Activated CD4-positive, alpha-beta memory T cell treated with anti-CD3 and anti-CD28 coated beads, Interleukin-2, amount 10 ng/mL, durations not matched to agents 7 days and 5 days (primary cell): ENCODE measurements at places on chromosomes 16 and 17. TPM values are rescaled to one million over a fixed set of nuclear protein-coding genes. Genes with fewer than 3 reads are reported as not detected.

Gene MRPL58
- 45.4 TPM for total RNA-seq

DNA sequence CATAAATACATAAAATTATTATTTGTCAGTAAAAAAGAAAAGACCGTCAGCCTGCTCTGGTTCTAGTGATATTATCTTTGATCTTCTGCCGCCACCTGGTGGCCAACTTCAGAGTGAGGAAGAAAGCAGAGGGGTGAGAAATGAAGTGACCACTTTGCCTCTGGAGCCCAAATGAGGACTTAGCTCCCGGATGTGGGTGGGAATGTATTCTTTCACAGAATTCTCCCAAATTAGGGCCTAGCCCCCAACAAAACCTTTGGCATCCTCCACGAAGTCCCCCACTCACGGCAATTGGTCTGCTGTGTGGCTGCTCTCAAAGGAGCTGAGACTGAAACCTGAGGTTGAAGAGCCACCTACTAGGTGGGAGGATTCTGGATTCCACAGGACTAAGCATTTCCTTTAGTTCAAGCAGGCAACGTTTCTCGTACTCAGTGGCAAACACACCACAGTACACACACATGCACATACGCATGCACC is 4.9 kb upstream of the ZNF267 start:
- peak; percentile 84 for DNase-seq

DNA sequence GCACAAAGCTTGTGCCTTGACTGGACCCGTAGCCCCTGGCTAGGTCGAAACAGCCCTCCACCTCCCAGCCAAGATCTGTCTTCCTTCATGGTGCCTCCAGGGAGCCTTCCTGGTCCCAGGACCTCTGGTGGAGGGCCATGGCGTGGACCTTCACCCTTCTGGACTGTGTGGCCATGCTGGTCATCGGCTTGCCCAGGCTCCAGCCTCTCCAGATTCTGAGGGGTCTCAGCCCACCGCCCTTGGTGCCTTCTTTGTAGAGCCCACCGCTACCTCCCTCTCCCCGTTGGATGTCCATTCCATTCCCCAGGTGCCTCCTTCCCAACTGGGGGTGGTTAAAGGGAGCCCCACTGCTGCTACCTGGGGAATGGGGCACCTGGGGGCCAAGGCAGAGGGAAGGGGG is 3.5 kb downstream of the CTRL start:
- no peak for DNase-seq

Gene AARS1
- total RNA-seq, result 129 TPM

DNA sequence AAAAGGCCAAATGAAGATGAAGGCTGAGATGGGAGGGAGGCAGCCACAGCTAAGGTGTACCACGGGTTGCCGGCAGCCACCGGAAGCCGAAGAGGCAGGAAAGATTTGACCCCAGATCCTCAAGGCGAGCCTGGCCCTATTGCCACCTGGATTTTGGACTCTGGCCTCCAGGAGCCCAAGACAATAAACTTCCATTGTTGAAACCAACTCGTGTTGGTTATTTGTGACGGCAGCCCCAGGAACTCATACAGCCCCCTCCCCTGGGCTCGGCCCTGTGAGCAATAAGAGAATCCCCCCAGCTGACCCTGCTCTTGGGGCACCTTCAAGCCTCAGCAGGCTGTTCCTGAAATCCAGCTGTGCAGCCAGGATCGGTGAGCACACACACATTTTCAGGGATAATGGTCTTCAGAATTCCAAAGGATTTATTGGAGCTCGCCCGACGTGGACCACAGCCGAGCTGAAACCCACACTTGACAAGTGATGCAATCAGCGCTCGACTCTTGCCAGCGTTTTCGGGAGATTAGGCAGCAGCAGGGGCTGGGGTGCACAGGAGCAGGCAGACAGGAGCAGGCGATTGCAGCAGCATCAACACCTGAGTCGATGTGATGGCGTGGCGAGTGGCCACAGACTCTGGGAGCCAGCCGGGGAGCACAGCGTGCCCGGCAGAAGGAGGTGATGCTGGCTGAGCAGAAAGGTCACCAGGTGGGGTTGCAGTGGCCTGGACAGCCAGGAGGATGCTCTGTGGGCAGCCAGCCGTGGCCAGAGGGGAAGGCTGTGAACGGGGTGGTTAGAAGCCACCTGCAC is 22.4 kb upstream of the CBX4 start:
- DNase-seq, result no peak

- no peak for DNase-seq
These were observed 10.2 kb downstream of the CBX4 start for GRCh38 chr17:79829004-79829403.

Gene ASPSCR1
- 29.9 TPM for total RNA-seq

DNA sequence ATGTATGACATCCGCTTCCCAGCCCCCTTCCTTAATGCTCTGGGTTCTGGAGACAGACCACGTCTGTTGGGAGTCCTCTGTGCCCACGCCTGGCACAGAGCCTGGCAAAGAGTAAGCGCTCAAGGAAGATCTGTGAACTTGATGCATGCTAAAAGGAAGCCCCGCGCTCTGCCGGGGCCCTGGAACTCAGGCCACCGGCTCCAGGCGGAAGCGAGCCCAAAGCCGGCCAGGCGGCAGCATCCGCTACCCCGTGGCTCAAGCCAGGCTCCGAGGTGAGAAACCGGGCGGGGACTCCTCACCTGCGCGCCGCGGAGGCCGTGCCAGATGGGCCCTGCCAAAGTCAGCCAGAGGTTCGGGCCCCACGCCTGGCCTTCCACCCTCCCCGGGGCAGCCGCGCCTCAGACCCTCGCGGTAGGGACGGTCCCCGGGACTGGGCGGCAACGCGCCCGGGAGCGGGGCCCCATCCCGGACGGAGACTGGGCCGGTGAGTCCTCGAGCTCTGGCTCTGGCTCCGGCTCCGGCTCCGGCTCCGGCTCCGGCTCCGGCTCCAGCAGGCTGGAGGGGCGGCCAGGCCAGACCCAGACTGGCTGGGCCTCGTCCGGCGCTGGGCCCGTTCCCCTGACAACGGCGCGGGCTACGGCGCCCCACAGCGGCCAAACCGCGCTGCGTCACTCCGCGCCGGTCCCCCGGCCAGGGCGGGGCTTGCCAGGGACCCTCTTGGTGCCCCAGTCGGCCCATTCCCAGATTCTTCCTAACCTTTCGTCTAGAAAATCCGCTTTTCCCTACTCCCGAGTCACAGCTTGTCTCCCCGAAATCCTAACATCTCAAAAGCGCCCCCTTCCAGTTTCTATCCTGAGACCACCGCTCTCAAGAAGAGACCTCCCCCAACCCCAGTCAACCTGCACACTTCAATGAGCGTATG is at the start of gene ZDHHC1:
TSS of gene ZDHHC1 (minus strand) at position 606 of the 922 bp plus-strand sequence. CDS start 8,702 bp downstream, outside the sequence.
- peak; percentile 55 for DNase-seq

DNA sequence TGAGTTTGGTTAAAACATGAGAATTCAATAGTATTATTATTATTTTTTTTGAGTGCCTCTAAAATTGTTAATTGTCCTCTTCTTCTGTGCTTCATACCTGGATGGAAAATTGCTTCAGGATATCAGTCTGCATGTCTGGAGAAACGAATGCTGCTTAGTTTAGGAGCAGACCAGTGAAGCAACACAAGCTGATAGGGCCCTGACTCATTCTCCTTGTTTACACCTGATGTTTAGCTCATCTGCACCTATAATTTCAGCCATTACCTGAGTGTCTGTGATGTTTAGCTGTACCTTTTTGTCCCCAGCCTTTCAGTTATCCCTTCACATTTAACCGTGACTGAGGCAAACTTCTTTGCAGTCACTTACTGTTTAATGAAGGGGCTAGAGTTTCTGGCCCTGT is 14.8 kb downstream of the SNTB2 start:
- no peak for DNase-seq

DNA sequence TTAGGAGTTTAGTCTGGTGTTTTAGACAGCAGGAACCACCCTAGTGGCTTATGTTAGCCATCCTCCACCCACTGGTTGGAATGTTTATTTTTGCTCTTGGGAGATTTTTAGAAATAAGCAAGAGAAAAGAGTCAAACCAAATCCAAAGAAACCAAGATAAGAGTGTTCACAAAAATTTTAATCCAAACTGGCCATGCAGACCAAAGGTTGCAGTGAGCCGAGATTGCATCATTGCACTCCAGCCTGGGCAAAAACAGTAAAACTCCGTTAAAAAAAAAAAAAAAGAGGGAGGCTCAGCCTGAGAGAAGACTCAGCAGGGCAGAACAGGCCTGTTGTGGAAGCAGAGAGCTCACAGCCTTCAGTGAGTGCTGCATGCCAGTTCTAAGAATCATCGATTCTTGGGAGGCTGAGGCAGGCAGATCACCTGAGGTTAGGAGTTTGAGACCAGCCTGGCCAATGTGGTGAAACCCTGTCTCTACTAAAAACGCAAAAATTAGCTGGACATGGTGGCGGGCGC is 12.2 kb upstream of the C16orf54 start:
- DNase-seq, result no peak

DNA sequence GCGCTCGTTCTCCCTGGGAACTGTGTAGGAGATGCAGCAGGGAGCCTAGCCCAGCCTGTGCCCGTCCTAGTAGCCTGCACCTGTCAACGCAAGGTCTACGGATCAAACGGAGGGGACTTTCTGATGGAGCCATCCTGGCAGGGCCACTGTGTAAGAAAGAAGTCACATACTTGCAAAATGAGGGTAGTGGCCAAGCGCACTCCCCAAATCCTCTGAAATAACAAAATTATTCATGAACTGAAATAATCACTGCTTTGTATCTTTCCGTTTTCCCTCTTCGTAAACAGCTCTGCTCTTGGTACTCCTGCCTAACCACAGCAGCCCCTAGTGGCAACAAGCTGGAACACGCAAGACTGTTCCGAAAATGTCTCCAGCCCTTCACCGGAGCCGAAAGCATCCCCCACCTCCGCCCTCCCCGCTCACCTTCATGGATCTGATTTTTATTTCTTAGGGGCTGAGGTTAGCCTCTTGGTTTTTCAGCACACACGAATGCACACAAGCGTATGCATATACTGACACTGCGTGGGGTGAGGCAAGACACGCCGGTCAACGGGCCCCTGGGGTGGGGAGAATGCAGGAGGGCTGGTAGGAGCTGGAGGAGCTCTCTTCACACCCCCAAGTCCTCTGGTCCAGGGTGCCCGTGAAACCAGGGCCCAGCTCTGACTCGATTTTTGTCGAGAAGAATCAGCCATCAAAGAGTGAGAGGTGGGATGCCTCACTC is 100.8 kb downstream of the ABCC12 start:
- DNase-seq, result peak; percentile 43

DNA sequence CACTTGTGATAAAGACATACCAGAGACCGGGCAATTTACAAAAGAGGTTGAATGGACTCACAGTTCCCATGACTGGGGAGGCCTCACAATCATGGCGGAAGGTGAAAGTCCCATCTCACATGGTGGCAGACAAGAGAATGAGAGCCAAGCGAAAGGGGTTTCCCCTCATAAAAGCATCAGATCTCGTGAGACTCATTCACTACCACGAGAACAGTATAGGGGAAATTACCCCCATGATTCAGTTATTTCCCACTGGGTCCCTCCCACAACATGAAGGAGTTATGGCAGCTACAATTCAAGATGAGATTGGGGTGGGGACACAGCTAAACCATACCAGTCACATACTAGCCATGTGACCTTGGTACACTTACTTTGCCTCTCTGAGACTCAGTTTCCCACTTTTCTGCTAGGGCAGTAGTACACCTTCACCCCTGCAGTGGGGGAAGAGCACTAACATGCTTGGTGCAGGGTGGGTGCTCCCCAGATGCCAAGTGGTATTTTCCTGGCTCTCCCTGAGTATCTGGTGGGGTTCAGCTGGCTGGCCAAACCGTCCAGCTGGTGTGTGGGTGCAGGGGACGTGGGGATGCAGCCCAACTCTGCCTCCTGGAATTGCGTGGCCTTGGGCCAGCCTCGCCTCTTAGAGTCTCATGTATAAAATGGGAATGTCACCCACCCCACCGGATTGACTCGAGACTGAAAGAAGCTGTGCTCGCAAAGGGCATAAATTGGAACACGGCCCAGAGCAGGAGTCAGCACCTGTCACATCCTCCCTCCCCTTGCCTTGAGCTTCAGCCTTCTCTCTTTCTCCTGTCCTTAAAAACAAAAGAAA is 364.1 kb downstream of the CPPED1 start:
- DNase-seq, result no peak

GRCh38 chr17:82232322-82232820 is 3.5 kb downstream of the SLC16A3 start:
- DNase-seq, result peak; percentile 19

Gene NUP93
- total RNA-seq, result 70.1 TPM

DNA sequence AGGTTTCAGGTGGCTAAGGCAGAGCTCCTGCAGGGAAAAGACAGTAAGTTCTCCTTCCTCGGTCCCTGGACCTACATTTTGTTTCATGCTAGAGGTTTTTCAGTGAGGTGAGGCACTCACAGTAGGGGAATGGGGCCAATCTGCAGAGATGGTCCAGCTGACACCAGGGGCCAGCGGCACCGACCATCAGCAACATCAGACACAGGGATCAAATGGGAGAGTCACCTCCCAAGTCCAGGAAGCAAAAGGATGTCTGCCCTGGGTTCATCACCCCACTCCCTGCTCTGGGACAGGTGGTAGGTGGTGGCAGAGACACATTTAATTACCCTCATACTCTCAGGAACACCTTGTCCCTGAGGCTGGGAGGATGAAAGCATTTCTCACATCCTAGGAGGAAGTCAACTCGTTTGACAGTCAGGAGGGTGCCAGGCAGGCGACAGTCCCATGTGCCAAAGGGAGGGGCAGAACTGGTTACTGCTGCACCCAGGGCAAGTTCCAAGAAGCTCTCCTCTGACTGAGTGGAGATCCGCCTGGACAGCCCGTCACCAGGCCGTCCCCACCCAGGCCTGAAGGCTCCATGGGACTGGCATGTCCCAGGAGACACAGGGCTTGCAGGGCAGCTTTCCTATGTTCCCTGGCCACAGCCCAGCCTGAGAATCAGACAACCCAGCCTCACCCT is 19.2 kb downstream of the ATP6V0D1 start:
- no peak for DNase-seq

Gene NPIPB13
- total RNA-seq, result 9.8 TPM

DNA sequence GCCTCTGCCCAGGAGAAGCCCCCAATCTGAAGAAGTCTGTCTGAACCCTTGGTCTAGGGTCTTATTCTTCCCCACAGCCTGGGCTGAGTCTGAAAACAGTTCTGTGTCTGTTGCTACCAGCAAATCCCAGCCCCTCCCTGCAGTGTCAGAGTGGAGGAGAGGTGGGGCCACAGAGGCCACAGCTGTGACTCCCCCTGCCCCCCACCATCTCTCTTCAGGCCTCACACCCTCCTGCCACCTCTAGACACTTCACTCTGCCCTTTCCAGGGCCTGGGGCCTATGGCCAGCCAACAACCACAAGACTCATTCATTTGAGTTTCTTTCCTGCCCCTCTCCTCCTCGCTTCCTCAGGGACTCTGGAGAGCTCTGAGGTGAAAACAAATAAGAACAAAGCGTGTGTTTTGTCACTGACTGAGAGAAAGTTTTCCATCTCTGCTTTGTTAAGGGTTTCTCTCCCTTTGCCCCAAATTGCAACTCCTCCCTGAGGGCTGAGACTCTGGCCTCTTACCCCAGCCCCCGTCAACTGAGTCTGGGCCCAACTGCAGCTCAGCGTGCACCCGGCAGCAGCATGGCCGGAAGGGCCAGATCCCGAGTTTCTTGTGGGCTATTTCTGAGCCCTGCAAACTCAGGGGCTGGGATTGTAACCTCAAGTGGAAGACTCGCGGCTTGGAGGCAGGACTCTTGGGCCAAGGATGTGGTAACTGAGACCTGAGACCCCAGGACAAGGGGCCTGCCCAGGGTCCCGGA is 13.2 kb downstream of the C17orf50 start:
- no peak for DNase-seq
